ENCODE measurements at places on chromosomes 2 and 18.

DNA sequence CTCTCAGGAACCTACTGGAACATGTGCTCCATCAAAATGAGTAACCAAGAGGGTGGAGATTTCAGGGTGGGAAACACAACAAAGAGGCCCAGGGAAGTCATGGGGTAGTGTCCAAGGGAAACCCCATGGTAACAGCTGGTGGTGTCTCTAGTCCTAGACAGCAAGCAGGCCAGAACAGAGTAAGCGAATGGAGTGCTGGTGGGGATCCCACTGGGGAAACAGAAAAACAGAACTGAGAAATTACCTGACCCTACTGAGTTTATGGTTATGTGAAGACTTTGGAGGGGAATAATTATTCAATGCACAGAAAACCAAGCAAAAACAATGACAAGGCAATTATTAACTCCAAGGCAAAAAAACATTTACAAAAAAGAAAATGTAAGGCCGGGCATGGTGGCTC lies 16.9 kb downstream of the ERCC3 start:
- no peak for DNase-seq

DNA sequence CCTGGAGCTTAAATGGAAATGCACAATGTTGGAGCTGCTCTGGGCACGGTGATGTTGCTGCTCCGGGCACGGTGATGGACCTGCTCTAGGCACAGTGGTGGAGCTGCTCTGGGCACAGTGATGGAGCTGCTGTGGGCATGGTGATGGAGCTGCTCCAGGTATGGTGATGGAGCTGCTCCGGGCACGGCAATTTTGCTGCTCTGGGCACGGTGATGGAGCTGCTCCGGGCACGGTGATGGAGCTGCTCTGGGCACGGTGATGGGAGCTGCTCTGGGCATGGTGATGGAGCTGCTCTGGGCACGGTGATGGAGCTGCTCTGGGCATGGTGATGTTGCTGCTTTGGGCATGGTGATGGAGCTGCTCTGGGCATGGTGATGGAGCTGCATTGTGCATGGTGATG lies 79.7 kb downstream of the LDLRAD4 start:
- no peak for DNase-seq

GRCh38 chr2:120669121-120669952 lies 66.3 kb upstream of the GLI2 start:
- DNase-seq, result no peak

GRCh38 chr18:68840554-68841263 lies 42.8 kb downstream of the CCDC102B start:
- DNase-seq, result no peak

- DNase-seq, result no peak
Measured at GRCh38 chr18:24443870-24444269, 16.6 kb upstream of the HRH4 start.

DNA sequence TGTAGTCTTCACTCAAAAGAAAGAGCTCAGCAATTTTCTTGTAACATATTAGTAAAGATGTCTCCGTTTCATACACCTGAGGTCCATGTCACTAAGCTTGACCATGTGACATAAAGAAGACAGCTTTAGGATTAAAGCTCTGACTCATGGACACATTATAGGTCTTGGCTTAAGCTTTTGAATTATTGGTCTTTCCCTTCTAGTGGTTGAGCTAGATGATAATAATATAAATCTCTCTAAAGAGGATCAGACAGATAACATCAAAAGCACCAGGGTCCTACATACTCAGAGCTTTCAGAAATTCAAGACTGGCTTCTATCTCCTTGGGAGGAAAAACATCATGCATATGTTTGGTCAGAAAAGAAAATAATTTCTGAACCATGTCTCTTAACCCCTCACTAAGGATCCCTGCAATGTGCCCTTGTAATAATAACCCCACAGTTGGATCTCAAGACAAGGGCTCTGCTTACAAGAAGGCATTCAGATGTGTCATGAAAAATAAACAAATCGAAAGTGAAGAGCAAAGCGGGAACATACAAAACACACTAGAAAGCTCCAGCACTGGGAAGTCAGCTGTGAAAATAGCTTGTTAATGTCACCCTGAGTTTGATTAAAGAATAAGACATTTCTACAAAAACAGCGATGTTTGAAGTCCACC lies 174.5 kb downstream of the PID1 start:
- no peak for DNase-seq

Measured in nucleus accumbens (tissue), 56 donors.